IMR-90 (cell line): ENCODE measurements at places on chromosomes 4 and X. TPM values are rescaled to one million over a fixed set of nuclear protein-coding genes. Genes with fewer than 3 reads are reported as not detected.

DNA sequence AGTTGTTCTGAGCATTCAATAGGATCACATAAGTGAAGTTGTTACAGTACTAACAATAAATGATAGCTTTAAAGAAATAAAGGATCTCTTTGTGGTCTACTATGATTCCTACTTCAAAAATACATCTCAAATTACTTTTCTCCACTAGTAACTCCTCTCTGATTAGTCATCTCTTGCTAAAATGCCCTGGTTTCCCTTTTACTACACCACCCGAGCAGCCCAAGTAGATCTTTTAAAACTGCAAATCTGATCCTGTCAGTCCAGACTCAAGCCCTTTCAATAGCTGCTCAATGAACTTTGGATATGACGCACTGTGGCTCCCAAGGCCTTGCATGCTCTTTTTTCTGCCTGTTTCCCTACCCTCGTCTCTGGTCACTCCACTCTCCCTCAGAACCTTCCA, 97.5 kb downstream of the MAOA start:
- DNase-seq, result no peak

GRCh38 chr4:89324671-89325070, 17.1 kb upstream of the GPRIN3 start:
- DNase-seq, result peak; percentile 0

DNA sequence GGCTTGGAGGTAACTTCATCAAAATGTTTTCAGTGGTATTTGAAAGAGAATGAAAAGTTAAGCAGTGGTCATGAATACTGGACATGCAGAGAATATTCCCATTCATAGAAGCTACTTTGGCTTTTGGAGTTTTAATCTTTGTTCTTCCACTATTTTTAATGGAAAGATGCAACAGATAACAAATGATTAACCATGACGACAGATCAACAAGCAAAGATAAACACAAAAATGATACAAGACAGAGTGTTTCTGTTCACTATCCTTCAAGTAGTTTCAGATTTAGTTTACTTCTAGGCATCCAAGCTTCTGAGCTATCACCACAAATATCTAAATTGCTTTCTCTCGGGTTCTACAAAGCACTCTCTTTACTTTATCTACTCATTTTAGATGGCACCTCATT, 1004.9 kb upstream of the ADGRL3 start:
- DNase-seq, result no peak

DNA sequence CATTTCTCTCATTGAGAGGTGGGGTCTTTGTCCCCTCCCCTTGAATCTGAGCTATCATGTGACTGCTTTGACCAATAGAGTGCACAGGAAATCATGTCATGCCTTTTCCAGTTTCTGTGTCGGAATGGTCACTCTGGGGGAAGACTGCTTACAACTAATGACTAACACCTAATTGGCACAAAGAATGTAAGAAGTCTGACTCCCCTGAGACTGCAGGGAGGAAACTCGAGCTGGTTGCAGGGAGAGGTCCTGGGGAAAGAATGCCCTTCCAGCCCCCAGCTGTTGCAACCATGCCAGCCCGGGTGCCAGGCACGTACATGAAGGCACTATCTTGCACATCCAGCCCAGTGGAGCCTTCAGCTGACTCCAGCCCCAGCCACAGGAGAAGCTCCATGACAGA, 254.2 kb downstream of the DHX15 start:
- no peak for DNase-seq

The EOLA2 gene
- polyA plus RNA-seq, result 46.5 and 51.4 TPM in 2 replicates

The CYLC1 gene
- polyA plus RNA-seq, result not detected in 2 replicates

The LDB2 gene
- 54.7 and 67.9 TPM in 2 replicates for polyA plus RNA-seq
